KBM-7 (cell line): ENCODE measurements at places on chromosomes 11 and 22.

DNA sequence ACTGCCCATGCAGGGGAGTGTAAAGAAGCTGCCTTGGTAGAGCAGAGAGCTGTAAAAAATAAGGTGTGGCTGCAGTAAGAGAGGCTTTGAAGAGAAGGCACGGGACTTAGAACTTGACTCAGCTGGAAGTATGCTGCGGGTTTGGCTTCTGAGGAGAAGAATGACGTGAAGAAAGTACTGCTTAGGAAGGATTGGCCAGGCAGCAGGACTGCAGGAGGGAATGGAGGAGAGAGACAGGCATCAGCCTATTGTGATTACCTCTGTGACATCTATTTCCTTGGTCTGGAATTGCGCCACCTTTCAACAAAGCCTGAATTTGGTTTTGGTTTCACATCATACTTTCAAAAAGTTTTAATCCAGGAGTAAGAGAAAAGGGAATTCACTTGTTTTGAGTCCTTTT lies 22.5 kb downstream of the PRRG4 start:
- DNase-seq = no peak

GRCh38 chr11:86896441-86896841 lies 58.8 kb downstream of the FZD4 start:
- DNase-seq = no peak

DNA sequence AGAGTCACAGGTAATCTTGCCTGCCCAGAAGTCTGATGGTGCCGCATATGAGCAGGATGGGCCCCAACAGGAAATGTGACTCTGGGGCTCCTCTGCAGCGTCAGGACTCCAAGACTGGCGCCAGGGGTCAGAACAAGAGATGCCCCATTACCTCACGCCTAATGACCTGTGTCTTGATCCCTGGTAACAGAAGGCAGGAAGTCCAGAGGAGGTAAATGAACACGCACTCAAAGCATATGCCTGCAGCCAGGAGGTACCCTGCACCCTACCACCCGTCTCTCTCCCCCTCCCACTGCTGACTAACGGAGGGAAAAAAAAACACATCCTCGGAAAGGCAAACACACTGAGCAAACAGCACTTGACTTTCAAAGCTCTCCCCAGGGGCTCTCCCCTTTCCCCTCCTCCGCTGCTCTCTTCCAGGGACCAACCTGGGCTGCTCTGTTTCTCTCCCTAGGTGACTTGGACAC lies 37.3 kb downstream of the ABCC8 start:
- no peak for DNase-seq

DNA sequence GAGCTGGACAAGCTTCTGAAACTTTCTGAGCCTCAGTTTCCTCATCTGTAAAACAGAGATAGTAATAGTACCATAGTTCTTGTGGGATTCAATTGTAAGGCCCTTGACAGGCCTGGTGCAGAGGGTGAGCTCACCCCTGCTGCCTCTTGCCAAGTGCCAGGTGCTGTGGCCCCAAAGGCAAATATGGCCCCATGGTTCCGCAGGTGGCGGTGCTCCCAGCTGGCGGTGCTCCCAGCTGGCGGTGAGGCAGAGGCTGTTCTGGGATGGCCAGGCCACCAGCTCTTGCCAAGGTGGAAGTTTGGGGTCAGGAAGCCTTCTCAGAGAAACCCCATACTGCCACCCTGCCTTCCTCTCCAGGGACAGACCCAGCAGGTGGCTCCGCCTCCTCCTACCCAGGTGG lies 8.8 kb downstream of the NPTXR start:
- DNase-seq = no peak

DNA sequence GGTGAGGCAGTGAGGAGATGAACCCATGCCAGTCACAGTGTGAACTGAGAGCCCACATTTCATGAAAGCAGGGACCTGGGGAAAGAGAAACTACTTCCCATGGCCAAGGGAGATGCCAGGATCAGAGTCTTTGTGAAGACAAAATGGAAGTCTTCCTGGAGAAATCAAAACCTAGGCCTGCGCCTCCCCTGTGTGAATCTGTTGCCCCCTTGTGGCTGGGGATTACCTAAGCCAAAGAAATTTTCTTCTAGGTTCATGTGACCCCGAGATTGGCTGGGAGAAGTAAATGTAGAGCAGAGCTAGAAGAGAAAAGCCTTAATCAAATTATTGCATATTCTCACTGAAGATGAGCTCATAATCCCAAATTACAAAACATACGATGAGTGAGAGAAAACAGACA lies 1075.3 kb downstream of the TBC1D22A start:
- DNase-seq = peak; percentile 39

DNA sequence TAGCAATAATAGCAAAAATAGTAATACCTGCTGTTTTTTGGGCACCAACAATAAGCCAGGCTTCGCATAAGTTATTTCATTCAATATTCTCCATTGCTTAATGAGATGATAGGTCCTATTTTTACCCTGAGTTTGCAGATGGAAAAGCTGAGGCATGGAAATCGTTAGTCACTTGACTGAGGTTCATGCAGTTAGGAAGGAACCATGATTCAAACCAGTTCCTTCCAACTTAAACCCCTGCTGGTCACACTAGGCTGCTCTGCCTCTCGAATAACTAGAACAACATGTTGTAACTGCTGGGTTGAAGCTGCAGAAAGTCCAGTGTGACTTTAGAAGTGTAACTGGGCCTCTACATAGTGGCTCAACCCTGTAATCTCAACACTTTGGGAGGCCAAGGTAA lies 69.3 kb downstream of the SEZ6L start:
- no peak for DNase-seq

DNA sequence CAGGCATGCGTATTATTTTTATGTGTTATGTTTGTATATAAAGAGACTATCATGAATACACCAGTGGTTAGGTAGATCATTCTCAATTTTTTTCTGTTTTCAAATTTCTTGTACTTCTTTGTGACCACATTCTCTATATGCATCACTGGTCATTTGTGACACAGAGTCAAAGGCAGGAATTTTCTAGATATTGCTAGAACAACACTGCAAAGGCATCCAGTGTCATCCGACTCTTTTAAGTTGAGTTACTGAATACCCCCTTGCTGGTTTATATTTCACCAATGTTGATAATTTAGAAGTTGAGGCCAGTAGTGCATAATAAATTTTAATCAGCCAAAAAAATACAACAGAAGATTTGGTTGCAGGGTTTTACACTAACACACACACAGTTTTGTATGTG lies 351.8 kb downstream of the CASP12 start:
- DNase-seq = no peak

- DNase-seq = no peak
Measured at GRCh38 chr11:128947773-128948172, 5.1 kb upstream of the TP53AIP1 start.

DNA sequence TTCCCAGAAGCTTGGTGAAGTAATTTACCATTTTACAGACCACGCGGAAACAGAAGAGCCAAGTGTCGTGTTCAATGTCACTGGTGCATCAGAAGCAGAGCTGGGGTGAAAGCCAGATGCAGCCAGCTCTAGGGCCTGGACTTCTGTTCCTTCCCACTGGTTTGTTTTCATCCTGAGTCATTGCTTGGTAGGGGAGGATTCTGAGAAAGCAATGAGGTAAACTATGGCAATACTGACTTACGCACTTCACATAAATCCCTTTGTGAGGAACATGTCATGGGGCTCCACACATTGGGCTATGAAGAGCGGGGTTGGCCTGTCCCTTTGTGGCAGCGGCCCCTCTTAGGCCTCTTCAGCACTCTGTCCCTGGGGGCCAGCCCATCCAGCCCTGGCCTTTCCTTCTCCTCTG lies 52.4 kb upstream of the RBFOX2 start:
- DNase-seq = no peak

DNA sequence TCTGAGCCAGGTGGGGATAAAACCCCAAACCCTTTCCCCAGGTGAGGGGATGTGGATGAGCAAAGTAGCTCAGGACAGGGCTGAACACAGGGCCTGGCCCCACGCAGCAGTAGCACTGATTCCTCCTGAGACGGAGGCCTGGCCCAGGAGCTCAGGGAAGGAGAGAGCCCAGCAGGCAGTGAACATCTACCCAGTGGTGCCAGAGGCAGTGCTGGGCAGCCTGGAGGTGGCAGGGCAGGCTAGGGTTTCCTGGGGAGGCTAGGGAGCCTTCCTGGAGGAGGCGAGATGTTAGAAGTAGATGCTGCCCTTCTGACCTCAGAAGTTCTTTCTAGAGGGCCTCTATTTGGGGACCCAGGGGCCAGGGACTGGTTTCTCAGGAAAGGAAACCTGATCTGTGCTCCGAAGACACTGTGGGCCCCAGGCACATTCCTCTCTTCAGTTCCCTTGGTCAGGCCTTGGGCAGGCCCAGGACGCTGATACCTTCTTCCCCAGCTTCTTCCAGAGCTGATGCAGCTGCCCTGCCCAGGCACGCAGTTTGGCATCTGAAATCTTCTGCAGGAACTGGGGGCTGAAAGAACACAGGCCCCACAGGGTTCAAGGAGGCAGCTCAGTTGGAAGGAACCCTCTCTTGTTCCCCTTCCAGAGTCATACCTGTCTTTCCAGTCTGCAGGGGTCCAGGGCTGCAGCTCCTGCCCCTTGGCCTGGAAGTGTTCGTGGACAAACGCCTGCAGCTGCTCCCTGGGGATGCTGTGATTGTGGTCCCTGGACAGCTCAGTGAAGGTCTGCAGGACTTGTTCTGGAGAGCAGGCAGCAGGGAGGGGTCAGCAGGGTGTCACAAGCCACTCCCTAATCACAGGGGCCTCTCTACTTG lies 16.8 kb downstream of the TREH start:
- no peak for DNase-seq

DNA sequence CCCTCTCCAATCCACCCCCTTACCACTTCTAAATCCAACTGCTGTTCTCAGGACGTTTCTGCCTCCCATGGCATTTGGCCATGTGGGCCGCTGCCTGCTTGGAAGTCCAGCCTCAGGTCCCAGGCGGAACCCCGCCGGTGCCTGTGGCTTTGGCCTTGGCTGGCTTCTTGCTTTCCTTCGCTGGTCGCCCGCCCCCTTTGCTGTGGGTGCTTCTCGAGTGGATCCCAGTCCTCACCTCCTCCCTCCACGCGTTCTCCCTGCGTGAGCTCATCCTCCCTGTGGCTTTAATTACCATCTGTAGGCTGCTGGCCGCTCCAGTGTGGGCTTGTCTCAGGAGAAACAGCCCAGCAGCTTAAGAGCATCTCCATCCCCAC lies 111.7 kb downstream of the NECTIN1 start:
- no peak for DNase-seq

GRCh38 chr11:662689-663274 lies 25.7 kb downstream of the DRD4 start:
- peak; percentile 55 for DNase-seq

DNA sequence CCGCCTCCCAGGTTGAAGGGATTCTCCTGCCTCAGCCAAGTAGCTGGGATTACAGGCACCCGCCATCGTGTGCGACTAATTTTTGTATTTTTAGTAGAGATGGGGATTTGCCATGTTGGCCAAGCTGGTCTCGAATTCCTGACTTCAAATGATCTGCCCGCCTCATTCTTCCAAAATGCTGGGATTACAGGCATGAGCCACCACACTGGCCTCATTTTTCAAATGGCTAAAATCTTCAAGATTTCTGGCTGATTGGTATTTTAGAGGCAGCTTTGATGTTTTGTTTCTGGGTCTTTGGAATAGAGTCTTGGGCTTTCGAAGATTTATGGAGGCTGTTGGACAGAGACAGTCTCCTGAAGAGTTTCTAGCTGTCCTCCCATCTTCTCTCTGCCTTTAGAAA lies 5.8 kb upstream of the SLC3A2 start:
- no peak for DNase-seq

DNA sequence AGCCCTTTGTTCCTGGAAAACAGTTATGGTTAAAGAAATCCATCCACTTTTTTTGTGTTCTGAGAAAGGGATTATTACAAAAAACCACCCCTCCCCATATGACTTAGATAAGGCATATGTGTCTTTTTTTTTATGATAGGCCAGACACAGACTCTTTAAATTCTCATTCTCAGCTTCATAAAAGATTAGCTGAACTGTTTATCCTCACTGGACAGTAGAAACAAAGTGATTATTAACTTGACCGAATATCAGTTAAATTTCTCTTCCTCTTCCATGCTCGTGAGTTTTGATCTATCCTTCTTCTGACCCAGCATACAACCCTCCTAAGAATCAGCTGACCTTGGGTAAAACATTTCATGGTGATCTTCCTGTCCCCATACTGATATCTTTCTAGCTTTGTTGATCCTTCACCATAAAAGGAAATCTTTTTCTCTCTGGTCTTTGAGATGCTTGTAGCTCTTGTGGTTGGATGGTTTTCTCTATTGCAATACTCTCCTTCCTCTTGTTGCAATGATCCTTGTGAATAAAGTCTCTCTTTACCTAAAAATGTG lies 26.2 kb downstream of the OR2AG2 start:
- no peak for DNase-seq

DNA sequence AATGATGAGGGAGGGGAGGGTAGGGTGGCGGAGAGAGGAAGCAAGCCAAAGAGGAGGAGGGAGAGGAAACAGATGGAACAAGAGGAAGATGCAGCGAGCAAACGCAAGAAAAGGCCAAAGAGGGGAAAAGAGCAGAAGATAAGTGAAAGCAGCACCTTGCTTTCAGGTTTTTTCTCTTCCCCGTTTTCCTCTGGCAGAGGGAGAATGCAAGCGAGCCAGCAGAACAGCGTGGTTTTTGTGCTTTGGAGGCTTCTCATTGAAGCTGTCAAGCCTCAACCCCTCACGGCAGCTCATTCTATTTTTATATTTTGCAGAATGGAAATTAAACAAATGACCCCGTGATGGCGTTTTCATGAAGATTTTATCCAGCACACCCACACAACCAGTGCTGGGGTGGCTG lies 67.1 kb upstream of the GRAMD1B start:
- DNase-seq = peak; percentile 36

- no peak for DNase-seq
Measured at GRCh38 chr11:86918973-86919372, 36.2 kb downstream of the FZD4 start.

- no peak for DNase-seq
Measured at GRCh38 chr11:61034704-61035525, 63.4 kb downstream of the CD6 start.

- DNase-seq = no peak
Measured at GRCh38 chr11:60469723-60470122, 14.1 kb downstream of the MS4A1 start.

- DNase-seq = no peak
Measured at GRCh38 chr22:18950141-18950540, 14.0 kb upstream of the PRODH start.

DNA sequence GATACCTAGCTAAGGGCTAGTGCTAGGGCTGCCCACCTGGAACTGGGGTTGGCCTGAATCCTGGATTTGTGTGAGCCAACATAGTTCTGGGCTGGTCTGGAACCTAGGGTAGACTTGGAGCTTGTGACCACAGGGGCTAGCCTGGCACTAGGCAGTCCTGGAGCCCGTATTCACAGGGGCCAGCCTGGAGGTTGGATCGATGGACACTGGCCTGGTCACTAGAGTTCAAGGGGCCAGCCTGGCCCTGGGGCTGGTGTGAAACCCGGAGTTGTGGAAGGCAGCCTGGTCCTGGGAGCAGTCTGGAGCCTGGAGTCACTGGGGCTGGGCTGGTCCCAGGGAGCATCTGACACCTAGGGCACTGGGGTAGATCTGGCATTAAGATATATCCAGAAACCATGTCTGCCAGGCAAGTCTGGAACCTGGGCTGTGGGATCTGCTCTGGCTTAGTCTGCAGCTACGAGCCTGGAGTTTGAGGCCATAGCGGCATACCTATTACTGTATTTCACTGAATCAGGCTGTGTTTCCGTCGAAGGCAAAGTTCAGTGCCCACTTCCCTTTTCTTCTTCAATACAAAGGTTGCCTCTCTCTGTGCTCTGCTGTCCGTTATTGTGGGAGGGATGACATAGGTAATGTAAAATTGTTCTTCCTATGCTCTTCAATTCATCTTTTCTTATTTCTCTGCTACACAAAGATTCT lies 9.1 kb upstream of the GLYATL1B start:
- peak; percentile 72 for DNase-seq
